Neural crest cell (in vitro differentiated cells): ENCODE measurements at places on chromosomes 7 and 10. TPM values are rescaled to one million over a fixed set of nuclear protein-coding genes. Genes with fewer than 3 reads are reported as not detected.

- no peak for DNase-seq
- no peak overlapping the region for H3K4me3 ChIP-seq
- no peaks in the 10 kb centered on the region for H3K36me3 ChIP-seq
- no peaks in the 10 kb centered on the region for H3K4me1 ChIP-seq
- peaks cover 6% of the 10 kb centered on the region for H3K27me3 ChIP-seq
Measured at GRCh38 chr10:48731141-48731540, 46.5 kb downstream of the WDFY4 start.

The OR6B1 gene
- not detected in 2 replicates for total RNA-seq

The NRG3 gene
- total RNA-seq: 3.1 and 3.4 TPM in 2 replicates

The MEOX2 gene
- total RNA-seq: 1.3 and 1.4 TPM in 2 replicates

DNA sequence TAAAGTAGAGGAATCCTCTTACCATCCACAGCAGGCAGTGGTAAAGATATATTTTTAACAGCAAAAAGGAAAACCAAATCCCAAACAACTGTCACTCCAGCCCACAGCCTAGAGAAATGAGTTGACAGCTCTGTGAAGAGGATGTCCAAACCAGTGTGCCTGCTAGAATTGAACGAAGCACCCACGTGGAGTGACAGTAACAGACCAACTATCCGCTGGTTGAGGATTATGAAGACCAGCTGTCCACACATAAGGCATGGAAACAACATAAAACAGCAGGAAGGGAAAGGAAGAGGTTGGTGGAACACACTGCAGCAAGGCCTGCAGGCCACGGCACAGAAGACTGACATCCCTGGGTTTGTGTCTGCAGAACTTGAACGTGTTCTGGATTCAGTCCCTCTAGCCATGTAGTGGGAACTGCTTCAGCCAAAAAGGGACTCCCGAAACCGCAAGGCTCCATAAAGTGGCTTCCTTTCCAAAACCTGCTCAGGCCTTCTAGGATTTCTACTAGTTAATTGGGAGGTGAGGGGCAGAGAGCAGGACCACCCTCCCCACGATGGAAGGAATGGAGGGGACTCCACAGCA, 324.4 kb downstream of the BICC1 start:
- H3K27ac ChIP-seq: no peak overlapping the region
- no peaks in the 10 kb centered on the region for H3K27me3 ChIP-seq
- peaks cover 19% of the 10 kb centered on the region for H3K4me1 ChIP-seq
- no peak for DNase-seq

The DBNL gene
- total RNA-seq: 74.1 and 74.6 TPM in 2 replicates

The ATOH7 gene
- total RNA-seq: 0.20 and 0.84 TPM in 2 replicates

- no peaks in the 10 kb centered on the region for H3K36me3 ChIP-seq
- H3K27ac ChIP-seq: no peak overlapping the region
- H3K27me3 ChIP-seq: peaks cover 6% of the 10 kb centered on the region
- H3K4me3 ChIP-seq: no peak overlapping the region
Measured at GRCh38 chr10:2925631-2926030, 141.7 kb upstream of the PFKP start.

DNA sequence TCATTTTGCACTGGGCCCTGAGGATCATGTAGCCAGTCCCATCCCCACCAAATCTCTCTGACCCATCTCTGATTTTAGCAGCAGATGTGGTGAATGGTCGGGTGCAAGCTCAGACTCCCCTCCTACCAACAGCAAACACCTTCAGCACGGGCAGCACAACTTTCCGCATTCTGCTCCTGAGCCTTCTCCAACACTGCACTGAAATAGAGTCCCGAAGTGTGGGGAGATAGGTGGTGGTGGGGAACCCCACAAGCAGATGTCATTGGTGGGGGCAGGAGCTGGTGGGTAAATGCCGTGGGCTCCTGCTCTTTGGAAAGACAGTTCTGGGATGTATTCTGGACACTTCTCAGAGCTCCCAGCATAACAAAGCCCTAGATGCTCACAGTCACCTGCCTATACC, 9.6 kb upstream of the CTBP2 start:
- H3K4me1 ChIP-seq: peaks cover 13% of the 10 kb centered on the region
- DNase-seq: no peak
- H3K36me3 ChIP-seq: no peaks in the 10 kb centered on the region
- H3K4me3 ChIP-seq: no peak overlapping the region

The SLC26A3 gene
- total RNA-seq: not detected in 2 replicates

- DNase-seq: no peak
- no peaks in the 10 kb centered on the region for H3K27me3 ChIP-seq
- no peaks in the 10 kb centered on the region for H3K36me3 ChIP-seq
- H3K4me3 ChIP-seq: no peak overlapping the region
- H3K4me1 ChIP-seq: no peaks in the 10 kb centered on the region
Measured at GRCh38 chr10:15789793-15790525, 70.2 kb upstream of the ITGA8 start.

The FAM25A gene
- total RNA-seq: not detected in 2 replicates

DNA sequence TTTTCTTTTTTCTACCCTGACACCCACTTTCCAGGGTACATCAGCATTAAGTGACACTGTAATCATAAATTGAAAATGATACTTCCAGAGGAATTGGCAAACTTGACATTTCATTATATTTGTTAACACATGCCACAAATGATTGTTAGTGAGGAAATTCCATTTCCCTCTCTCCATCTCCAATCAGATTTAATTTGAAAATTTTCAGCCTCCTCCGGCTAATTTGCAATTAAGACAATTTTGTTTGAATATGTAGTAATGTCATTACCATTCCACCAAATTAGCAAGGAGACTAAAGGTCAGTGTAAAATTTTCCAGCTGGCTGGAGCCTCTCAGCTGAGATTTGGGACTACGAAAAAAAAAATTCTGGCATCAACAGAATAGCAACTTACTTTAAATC, 242.7 kb downstream of the FOXP2 start:
- H3K27ac ChIP-seq: no peak overlapping the region
- peaks cover 22% of the 10 kb centered on the region for H3K4me1 ChIP-seq
- H3K4me3 ChIP-seq: no peak overlapping the region
- DNase-seq: no peak
- H3K27me3 ChIP-seq: no peaks in the 10 kb centered on the region

The VPS37D gene
- 10.0 and 10.1 TPM in 2 replicates for total RNA-seq

The GATA3 gene
- 0.35 and 0.39 TPM in 2 replicates for total RNA-seq

The CLIP2 gene
- total RNA-seq: 24.0 and 26.5 TPM in 2 replicates
